ENCODE measurements at places on chromosomes 5 and 9.

DNA sequence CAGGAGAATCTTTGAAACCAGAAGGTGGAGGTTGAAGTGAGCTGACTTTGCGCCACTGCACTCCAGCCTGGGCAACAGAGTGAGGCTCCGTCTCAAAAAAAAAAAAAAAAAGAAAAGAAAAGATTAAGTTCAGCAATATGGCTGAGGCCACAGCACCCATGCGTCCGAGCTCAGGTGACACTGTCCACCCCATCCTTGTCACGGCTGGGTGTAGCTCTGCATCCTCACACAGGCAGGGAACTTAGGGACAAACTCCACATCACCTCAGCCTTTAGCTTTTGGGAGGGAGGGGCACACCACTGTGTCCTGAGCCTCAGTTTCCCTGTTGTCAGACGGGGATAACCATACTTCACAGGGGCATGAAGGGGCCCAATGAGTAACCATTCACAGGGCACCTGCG, 15.5 kb downstream of the FGD3 start:
- no peak for DNase-seq

- DNase-seq, result no peak
Measured at GRCh38 chr5:128380337-128380736, 157.7 kb downstream of the FBN2 start.

- DNase-seq, result no peak
Measured at GRCh38 chr5:41738710-41739354, 131.4 kb downstream of the OXCT1 start.

DNA sequence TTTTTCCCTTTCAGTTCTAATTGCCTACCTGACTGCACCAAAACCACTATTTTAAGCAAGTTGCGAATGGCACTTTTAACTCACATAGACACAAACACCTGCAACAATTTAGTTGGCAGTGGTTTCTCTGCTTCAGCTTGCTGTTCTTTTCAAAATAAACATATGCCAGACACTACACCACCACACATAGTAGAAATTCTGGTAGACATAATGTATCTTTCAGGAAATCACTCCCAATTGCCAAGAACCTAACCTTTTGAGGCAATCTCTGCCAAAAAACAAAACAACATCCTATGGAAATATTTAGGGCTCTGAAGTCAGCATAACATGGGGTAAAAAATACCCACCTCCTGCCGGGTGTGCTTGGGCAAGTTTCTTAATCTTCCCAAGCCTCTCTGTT, 27.7 kb downstream of the GLIS3 start:
- no peak for DNase-seq

DNA sequence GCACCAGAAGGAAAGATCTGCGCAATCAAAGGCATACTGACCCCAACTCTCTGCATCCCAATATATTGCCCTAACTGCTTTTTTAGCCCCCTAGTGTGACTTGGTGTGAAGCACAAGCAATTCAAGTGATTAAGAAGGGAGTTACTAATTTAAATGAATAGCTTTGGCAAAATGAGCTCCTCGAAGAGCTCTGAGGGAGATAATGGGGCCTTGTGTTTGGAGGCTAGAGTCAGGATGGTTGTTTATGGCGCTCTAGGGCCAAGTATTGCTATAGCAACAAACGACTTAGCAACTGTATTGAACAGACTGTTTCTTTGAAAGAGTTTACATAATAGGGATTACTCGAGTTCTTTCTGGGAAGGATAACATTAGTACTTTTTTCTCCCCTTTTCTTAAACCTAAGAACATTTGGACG, 11.5 kb upstream of the C5orf58 start:
- DNase-seq, result no peak

GRCh38 chr9:7297521-7297920, 502.1 kb downstream of the DMAC1 start:
- DNase-seq, result no peak

DNA sequence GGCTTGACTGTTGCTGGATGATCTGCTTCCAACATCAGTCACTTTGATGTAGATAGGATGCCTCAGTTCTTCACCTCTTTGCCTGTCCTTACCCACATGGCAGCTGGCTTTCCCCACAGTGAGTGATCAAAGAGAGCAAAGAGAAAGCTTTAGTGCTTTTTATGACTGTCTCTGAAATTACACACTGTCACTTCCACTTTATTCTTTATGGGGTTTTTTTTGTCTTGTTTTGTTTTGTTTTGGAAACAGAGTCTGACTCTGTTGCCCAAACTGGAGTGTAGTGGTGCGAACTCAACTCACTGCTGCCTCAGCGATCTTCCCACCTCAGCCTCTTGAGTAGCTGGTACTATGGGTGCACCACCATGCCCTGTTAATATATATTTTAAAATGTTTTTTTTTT, 32.4 kb upstream of the C5orf24 start:
- DNase-seq, result no peak

DNA sequence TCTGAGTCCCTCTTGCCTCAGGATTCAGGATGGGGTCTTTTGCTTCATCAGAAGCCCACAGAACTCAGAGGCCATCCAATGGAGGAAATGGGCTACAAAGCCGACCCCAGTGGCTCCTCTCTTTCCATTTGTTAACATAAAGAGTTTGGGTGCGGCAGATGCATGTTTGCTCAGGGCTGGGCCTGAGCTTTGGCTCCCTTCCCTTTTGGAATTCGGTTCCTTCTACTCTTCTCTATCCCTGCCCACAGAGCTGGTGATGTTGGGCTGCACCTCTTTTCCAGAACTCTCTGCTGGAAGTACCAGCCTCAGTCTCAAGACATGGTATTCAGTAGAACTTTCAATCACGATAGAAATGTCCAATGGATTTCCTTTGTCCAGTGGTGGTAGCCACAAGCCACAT, 66.9 kb upstream of the AGXT2 start:
- no peak for DNase-seq

- no peak for DNase-seq
Measured at GRCh38 chr5:78920604-78921003, 64.5 kb downstream of the ARSB start.

DNA sequence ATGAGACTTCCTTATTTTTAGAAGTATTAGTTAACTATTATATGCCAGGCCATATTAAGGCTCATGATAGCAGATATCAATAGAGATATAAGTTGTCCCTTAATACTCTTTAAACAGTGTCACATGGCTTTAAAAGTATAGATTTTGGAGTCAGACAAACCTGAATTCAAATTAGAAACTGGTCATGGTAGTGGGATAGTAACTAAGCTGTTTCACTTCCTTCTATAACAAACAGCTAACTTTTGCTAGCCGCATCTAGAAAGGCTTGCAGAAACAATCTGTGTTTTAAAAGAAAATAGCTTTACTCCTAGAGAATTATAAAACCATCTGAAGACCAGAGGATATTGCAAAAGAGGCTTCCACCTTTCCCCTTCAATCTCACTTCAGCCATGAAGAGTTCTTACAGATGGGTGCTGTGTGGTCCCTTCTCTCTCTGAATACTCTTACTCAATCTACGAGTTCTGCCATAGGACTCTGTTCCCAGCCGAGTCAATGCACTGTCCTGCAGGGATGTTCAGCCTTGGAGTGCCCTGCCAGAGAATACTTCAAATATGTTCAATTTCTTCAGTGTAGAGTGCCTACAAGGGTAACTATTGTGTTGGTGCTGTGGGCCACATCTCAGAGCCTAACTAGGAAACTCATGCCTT, 810.2 kb downstream of the EFNA5 start:
- no peak for DNase-seq

DNA sequence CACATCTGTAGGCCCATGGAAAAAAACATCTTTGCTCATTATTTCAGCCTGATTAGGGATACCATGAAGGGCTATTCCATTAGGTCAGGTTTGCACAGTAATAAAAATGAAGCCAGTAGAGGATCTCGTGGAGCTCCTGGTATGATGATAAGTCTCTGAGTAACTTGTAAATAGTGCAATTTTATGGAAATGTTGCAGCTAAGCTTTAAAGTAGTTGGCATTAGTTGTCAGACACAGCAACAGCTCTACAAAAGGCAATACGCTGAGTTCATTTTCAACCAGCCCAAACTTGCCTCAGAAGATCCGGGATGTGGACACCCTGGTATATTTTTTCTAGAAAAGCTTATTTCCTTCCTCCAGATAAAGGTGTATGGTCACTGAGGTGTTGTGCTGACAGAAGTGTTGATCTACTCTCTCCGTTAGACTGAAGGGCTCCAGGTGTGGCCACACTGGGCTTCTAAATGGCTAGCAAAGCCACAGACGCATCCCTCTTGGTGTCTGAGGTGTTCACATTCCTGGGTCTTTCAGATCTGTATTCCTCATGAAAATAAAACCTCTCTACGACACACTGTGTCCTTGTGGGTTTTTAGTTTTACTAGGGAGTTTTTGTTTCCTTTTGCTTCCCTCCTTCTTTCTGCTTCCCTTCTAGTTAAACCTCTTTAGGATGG, 141.6 kb downstream of the GHR start:
- DNase-seq, result no peak

DNA sequence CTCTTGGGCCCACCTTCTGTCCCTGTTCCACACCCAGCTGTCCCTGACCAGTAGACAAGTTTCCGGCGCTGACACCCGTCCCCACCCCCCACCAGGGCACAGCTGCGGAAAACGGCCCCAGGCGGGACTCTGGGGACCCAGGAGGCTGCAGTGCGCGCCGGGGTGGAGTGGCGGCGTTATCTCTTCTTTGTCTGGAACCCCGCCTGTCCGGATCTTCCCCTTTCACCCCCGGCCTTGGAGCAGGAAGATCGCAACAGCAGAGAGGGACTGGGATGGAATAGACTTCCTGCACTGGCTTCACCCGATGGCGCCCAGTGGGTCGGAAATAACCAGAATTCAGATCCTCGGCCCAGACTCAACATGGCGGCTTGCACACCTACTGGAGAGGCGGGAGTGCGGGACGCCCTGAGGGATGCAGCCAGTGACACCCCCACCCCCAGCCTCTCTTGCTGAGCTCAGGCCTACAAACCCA, 4.7 kb downstream of the PAX5 start:
- no peak for DNase-seq

DNA sequence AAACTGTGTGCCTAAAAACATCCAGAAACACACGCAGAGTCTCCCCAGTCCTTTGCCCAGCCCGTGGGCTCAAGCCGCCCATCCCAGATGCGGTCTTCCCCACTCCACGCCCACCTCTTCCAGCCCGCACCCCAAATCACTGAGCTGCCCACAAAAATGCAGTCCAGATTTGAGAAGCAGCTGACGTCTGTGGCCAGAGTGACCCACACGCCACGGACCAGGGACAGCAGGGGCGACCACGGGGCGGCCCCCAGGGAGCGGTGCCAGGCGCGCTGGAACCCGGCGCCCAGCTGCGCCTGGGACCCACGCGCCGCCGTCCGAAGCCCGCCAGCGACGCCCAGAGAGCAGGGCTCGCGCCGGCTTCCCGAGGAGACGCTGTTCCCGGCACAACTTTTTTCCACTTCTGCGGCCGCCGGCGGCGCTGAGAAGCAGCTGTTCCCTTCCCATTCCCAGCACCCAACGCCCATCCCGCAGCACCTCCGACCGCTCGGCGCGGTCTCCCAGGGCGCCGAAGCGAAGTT, 674 bp downstream of the LHFPL2 start:
- no peak for DNase-seq

DNA sequence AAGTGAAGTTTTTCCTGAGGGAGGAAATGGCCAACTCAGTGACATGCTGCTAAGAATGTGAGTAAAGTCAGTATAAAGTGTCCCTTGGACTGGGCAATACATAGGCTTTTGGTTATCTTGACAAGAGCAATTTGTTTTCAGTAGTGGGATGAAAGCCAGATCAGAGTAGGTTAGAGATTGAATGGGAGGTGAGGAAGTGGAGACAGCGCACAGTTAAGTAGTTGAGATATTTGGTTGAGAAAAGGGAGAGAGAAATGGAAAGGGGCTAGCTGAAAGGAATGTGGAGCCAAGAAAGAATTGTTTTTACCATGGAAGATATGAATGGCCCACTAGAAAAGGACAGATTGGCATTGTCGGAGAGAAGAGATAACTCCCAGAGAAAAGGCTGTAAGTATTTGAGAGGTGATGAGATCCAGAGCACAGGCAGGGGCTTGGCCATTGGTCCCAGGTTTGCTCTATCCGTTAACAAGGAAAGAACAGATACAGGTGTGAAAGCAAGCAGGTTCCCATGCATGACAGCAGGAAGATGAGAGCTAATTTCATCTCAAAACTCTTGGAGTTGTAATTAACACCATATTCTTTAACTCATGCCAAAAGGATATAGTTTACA, 392.0 kb downstream of the NR2F1-AS1 start:
- no peak for DNase-seq

DNA sequence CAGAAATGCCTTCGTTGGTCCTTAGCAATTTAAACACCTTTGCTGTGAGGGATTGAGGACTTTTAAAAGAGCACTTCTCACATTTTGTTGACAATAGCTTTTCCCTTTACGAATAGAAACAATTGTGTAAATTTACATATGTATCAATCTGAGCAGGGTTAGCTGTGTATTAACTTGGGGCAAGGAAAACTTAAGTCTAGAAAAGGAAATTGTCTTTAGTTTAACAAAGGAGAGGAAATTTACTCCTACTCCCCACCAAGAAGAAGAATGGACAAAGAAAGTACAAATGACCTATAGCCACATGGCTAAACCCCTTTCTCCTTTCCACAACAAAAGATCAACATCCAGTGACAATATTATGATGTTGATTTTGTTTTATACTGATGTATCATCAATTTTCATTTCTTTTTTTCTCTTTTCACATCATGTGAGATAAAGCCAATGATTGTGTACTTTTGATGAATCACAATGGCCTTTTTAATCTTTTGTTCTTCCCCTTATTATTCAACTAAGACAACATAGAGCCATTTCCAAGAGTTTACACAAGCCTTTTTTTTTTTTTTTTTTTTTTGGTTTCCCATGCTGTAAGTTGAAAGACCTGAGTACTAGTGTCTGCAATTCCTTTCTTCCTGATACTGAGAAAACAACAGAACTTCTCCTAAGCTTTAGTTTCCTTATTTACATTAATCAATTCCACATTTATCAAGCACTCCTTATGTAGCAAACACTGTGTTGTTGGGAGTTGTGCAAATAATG, 19.0 kb downstream of the FOXB2 start:
- DNase-seq, result no peak

DNA sequence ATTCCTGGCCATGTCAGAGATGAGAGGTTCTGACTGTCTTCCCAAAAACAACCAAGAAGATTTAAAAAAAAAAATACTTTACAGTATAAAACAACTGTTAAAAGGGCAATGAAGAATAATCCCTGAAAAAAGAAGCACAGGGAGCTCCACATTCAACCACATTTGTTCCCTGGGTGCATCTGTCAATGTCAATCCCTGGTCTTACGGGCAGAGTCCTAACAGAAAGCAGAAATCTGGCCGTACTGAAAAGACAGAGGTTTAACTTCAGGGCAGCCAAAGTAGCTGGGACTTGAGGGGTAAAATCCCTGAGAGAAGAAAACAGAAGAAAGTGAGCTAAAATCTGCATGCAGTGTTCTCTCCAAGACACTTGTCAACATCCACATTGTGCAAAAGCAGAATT, 76.6 kb downstream of the RICTOR start:
- no peak for DNase-seq

GRCh38 chr5:38922199-38922598, 76.4 kb downstream of the OSMR start:
- peak; percentile 48 for DNase-seq

GRCh38 chr5:65928322-65928752, 2.0 kb downstream of the ERBIN start:
- no peak for DNase-seq

- no peak for DNase-seq
Measured at GRCh38 chr5:124404796-124405195, 341.6 kb downstream of the ZNF608 start.

GRCh38 chr5:159971038-159971437, 37.9 kb upstream of the TTC1 start:
- no peak for DNase-seq

GRCh38 chr9:17166346-17166745, 31.5 kb downstream of the CNTLN start:
- DNase-seq, result no peak
